ENCODE measurements at places on chromosomes 5 and 9.
A peak's percentile ranks its signal among the peaks of the same experiment; 100 is the strongest.

DNA sequence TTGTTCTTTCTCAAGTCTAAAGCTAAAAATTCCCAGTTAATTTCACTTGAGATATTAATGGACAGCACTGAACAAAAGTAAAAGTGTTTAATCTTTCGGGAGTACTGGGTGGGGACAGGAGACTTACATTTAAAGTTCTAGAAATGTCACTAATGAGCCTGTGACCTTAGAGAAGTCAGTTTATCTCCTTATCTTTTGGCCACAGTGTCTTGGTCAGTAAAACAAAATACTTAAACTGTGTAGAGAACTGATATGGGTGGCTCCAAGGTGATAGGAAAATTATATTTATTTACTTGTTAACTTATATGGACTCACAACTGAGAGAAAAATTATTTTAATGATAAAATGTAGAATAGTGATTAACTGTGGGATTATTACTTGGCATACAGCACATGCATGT is 8.9 kb downstream of the IPO11 start:
- ATAC-seq = no peak

- ATAC-seq = no peak
Observed at GRCh38 chr5:108543486-108543885, 161.6 kb upstream of the FBXL17 start.

DNA sequence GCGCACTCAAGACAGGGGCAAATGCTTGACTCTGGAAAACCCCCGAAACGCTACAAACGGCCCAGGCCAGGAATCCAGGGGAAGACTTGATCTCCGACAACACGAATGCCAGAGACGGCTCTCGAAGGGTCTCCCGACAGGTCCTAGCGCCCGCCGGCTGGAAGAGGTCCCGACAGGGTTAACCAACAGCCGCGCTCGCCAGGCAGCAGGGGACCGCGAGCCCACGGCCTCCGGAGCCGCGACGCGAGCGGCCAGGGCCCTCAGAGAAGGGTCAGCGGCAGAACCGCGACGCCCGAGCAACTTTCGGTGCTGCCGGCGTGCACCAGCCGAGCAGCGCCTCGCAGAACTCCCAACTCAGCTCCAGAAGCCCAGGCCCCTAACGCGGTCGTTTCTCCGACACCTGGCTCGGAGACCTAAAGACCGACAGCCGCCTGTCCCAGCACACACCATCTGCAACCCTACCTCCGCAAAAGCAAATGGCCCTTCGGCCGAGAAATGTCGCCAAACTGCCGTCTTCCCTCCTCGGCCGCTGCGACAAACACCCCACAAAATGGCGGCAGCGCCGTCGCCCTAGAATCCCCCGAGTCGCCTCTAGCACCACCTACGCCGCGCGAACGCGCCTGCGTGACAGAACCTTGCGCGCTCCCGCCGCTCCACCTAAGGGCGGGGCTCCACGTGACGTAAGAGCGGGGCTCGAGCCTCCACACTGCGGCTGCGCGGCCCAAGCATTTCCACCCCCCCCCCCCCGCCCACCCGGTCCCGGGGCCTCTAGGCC is at the start of gene CLK4:
Gene CLK4 (minus strand): TSS at position 567 of the 775 bp plus-strand sequence. CDS start 3,634 bp downstream, outside the sequence.
- ATAC-seq = peak; percentile 89

DNA sequence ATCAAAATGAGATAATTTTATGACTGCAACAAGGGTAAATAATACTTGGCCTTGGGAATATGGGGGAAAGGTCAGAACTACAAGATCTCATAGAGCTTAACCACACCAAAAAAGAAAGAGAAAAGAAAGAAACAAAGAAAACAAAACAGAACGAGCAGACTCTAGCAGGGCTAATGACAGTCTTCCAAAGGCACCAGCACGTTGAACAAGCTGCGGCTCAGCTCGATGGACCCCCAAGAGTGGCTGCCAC is 689 bp downstream of the AK3 start:
- no peak for ATAC-seq

GRCh38 chr9:135604437-135605237 is 34.7 kb downstream of the GLT6D1 start:
- ATAC-seq = no peak

DNA sequence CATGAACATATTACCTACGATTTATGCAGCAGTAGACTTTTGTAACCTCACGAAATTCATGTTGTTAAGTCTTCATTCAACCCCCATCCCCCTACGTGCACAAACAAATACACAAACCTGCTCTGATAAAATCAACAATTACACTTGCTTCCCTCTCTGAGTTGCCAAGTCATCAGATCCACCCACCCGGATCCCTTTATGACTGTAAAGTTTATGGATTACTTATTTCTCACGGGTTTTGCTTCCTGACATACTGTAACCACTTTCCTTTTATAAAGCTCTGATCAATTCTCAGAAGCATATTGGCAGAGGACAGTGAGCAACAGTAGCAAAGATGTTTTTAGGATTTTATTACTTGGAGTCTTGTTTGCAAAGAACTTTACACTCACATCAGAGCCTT is 70.5 kb downstream of the MLLT3 start:
- peak; percentile 76 for ATAC-seq
